ENCODE measurements at places on chromosomes 3 and 15.

GRCh38 chr3:115245899-115246298 is 98.8 kb upstream of the ZBTB20 start:
- no peak for DNase-seq

DNA sequence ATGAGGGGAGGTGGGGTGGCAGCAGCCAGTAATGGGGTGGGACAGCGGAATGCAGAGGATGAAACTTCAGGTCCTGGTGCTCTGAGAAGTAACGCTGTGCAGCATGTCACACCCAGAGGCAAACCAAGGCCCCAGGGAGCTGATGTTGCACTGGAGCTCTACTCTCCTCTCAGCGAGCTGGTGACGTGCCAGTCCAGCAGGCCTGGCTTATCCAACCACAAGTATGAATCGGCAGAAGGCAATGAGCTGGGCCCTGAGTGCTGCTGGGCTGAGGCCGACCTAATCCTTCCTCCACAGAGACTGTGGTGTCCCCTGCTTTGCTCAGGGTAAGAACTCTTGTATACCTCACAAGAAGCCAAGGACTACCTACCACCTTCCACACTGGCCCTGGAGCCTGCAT is 30.5 kb downstream of the CD86 start:
- no peak for DNase-seq

- no peak for DNase-seq
Measured at GRCh38 chr3:195004512-195005250, 266.3 kb downstream of the XXYLT1 start.

DNA sequence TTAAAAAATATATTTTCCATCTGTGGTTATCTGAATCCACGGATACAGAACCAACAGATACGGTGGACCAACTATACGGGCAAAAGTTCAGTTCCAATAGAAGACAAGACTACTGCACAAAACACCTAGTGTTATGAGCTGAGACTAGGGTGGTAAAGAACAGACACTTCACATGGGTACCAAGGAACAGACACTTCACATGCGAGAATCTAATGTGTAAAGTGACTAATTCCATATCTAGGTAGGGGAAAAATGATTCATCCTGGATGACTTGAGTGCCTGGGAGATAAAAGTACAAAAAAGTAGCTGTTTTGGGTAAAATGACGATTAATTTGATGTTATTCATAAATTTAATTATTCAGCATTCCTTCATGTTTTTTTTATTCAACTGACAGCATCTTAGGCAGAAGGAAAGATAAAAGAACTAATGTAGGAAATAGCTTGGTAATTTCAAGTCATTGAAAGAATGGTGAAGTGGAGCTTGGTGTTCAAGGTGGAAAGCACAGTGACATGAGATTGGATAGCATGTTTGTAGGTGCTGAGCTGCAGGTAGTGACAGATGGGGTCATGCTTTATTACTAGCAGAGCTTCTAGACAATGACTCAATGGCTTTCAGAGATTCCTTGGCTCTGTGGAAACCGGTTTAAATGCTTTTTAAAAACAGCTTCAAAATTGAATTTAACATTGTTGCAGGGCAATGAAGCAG is 5.2 kb downstream of the CD200 start:
- DNase-seq = no peak

GRCh38 chr15:73915082-73915481 is 11.2 kb upstream of the LOXL1 start:
- DNase-seq = no peak

DNA sequence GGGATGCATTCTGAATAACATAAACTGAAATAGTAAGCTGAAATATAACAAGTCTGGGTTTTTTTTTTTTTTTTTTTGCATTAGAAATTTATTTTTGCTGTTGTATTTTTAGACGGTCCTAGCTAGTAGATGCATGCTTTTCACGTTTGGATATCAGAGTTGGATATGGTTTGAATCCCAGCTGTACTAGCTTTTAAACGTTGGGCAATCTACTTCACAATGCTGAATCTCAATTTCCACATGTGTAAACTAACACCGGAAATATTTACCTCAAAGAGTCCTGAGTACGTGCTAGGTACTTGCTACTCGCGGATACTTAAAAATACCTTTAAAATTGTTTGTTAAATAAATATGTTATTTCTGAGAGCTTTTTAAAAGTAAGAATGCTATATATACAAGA is 139.8 kb downstream of the BBX start:
- no peak for DNase-seq

GRCh38 chr3:104548401-104548800 is 818.3 kb upstream of the ALCAM start:
- DNase-seq = no peak

- DNase-seq = no peak
Measured at GRCh38 chr15:58684751-58685150, 64.8 kb downstream of the ADAM10 start.

GRCh38 chr3:71369701-71370391 is 213.7 kb downstream of the FOXP1 start:
- no peak for DNase-seq

DNA sequence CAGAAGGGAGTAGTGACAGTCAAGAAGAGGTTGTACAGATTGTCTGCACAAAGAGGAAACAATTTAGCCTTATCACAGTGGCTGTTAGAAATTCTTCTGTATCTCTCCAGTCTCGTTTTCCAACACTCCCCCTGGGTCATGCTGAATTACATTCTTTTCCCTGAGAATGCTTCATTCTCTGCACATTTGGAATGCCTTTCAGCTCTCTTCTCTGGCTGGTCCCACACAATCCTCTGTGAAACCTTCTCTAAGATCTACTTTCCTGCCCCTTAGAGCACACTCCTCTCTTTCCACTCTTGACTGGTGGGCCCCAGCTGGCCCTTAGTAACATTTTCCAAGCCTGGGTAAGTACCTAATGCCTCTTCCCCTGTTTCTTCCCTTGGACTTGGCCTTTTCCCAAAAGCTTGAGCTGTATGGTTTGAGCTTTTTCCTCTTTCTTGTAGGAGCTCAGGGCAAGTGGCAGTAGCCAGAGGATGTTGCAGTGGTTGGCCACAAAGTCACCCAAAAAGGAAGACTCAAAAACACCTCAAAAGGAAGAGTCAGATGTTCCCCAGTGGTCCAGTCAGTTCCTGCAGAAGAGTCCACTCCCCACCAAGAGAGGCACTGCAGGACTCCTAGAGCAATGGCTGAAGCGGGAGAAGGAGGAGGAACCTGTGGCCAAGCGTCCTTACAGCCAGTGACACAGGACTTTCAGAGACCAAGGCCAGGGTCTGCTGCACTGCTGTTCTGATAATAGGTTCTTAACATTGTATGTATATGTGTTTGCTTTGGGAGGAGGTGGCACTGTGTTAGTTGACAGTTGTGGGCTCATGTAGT is 25.7 kb downstream of the HMCES start:
- no peak for DNase-seq

DNA sequence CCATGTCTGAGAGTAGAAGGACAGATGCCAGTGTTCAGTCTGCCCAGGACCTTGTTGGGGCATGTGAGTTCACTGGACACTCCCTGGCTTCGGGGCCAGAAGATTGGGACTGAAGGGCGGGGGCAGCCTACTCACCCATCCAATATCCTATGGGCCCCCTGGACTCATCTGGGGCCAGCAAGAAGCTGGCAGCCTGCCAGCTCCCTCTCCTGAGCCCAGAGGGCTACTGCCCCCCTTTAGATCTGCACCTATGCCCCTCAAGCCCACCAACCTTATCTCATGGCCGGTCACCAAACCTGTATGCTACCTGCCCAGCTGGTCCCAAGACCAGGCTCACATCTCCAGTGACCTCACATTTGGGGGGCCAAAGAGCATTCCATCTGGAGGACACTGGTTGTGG is 8.1 kb downstream of the PTH1R start:
- DNase-seq = no peak

- DNase-seq = no peak
Measured at GRCh38 chr3:43584043-43584826, 37.6 kb downstream of the ANO10 start.

- no peak for DNase-seq
Measured at GRCh38 chr3:69204315-69204957, 82.0 kb upstream of the LMOD3 start.
